ENCODE measurements at places on chromosomes 3 and 15.

DNA sequence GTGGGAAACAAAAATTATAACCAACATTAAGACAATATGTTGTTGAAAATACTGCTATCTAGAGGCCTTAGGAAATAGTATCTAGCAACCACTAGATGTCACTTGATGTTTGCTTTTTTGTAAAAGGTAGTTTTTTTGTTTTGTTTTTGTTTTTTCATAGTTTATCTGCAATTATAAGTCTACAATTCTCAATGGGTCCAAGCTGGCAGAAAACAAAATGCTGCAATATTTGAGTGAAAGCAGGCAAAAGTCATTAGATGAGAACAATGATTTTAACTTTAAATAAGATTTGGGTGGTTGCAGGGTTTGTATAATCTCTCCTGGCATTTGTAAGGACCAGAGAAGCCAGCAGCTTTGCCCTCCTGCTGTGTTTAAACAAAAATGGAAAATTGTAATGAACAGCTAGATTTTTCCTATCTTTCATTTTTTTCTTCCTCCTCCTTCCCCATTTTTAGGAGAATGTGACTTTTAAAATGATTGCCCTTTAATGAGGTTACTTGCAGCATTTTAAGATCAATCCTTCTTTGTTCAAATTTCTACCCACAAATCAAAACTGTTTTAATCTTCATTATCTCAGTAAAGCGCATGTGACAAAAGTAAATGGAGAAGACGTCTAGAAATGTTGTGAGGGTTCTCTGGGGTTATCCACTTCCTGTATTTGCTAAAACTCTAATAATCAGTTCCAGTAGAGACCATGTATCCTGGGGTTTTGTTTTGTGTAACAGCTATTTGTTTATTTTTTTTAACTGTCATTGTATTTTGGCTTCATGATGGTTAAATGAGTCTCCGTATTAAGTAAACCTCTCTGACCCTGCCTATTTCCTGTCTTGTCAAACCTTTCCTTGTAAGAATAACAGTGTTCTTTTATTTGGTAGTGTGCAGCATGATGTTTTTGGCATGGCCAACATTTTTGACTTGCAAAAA is 27.3 kb downstream of the DUT start:
- no peak for DNase-seq

- DNase-seq: no peak
These were observed 18.2 kb upstream of the JMJD7 start for GRCh38 chr15:41809526-41810220.

- no peak for DNase-seq
These were observed 123.7 kb upstream of the CLSTN2 start for GRCh38 chr3:139811331-139811730.

DNA sequence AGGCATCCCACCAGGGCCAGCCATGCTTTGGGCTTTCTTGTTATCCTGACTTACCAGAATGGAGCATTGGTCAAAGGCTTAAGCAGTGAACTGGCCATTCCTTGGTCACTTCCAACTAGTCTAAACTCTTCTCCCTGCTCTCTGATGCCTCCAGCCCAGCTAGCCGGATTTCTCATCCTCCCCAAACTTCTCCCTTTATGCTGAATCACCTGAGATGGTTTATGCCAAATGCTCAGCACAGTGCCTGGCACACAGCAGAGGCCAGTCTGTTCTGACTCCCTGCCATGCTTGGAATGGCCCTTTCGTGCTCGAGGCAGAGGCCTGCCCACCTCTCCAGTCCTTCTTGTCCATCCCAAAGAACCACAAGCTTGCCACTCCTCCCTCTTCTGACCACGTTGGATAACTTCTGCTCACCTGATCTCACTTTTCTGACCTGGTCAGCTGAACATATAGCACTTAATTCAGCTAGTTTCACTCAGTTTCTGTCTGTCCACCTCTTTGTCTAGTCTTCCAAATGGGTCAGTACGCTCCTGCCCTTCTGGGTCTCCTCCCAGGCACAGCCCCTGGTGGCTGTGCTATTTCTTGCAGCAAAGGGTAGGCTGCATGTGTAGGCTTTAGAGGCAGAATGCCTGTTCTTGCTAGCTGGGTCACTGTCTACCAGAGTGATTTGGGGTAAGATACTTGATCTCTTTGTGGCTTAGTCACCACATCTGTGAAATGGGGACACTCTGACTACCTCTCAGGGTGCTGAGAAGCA is 2.2 kb upstream of the RBP1 start:
- no peak for DNase-seq

GRCh38 chr3:127764841-127765362 is 57.4 kb downstream of the MGLL start:
- DNase-seq: no peak

- DNase-seq: no peak
These were observed 36.2 kb upstream of the FILIP1L start for GRCh38 chr3:100150473-100150872.

- DNase-seq: no peak
These were observed 46.3 kb downstream of the POLR2M start for GRCh38 chr15:57752840-57753239.

DNA sequence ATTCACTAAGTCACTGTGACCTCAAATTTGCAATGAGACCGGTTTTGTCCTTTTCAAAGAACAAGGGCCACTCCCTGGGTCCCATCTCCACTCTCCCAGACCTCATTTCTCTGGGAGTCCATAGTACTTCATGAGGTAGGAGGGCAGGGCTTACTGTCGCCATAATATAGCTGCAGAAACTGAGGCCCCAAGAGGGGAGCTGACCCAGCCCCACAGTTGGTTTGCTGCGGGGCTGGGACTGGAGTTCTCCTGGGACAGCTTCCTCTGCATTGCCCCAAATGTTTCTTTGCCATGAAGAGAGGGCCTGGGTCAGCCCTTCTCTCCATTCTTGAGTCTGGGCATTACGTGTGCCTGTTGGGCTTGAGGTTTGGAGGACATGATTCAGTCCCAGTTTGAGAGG is 60.1 kb downstream of the ITGA11 start:
- no peak for DNase-seq

DNA sequence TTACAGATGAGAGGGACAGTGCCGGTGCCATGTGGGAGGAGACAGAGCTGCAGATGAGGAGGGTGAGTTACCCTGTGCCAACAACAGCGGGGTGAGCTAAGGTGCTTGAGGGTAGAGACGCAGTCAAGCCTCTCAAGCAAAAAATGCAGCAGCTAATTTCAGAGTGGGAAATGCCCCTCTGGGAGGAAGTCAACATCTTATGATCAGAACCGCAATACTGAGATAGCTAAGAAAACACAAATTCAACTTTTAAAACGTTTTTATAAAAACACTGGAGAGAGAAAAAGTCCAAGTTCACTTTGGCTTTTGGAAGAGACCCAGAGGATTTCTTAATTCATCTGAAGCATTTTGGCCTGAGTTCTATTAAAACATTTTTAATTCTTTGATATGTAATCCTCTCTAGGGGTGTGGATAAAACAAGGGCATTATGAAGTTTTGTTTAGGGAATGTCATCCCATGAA is 319.2 kb downstream of the SLC9A9 start:
- DNase-seq: no peak

GRCh38 chr15:66715181-66715624 is 13.2 kb downstream of the SMAD6 start:
- no peak for DNase-seq

DNA sequence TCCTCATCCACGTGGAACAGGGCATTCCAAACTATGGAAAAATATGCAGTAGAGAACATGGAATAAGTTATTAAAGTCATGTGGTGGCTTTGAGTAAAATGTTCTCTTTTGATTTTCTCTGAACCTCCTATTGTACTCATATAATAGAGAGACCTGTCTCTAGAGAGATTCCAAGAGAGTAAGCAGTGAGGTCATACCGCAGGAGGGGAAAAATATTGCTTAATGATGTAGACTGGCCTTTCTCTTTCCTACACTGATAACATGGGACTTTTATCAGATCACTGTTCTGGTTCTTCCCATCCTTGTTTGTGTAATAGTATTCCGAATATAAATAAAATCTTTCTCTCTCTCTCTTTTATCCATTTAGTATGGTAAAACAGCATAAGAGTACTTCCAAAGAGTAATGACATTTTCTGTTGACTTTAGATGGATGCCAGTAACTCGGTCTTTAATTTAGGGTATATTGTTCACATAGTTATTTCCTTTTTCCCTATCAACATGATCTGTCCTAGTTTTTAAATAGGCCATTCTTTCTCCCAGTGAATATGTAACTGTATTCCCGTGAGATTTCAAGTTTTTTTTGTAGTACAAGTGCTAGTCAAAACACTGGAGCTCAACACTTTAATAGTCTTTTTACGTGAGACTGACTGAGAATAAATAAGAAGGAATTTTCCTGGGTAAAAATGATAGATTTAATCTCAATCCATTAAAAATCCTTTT is 814.0 kb upstream of the LMCD1 start:
- no peak for DNase-seq

DNA sequence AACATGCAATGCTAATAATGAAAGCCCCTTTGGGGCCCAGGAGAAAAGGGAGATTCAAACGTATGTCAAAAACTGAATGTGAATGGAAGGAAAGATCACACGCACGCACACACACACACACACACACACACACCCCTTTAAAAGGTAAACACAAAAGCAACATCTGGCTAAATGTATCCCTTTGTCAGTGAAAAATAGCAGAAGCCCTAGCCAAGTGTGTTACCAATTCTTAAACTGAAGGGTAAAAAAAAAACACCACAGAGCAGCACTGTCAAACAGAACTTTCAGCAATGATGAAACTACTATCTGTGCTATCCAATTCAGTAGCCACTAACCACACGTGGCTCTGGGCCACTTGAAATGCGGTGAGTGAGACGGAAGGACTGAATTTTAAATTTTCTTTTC is 4.9 kb downstream of the RFTN1 start:
- no peak for DNase-seq

- DNase-seq: peak; percentile 80
These were observed 1.3 kb downstream of the GNAT1 start for GRCh38 chr3:50192689-50193141.

- DNase-seq: no peak
These were observed 5.2 kb upstream of the RAD18 start for GRCh38 chr3:8968375-8968882.

DNA sequence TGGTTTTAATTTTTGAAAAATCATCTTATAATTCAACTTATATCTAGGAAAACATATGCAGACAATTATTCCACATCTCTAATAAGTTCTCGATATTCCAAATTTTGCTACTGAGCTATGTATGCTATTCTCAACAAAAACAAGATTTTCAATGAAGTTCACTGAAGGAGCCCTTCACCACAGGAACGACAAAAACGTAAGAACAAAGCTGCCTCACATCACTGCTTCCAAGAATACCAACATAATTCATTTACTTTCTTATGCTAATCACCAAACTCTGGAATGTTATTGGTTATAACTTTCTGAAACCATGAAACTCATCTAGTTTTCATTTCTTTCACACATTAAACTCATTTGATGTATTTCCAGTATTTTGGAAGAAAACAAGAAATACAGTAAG is 49.7 kb downstream of the GNB4 start:
- DNase-seq: no peak

GRCh38 chr15:59516655-59517461 is 78.9 kb downstream of the FAM81A start:
- DNase-seq: no peak

DNA sequence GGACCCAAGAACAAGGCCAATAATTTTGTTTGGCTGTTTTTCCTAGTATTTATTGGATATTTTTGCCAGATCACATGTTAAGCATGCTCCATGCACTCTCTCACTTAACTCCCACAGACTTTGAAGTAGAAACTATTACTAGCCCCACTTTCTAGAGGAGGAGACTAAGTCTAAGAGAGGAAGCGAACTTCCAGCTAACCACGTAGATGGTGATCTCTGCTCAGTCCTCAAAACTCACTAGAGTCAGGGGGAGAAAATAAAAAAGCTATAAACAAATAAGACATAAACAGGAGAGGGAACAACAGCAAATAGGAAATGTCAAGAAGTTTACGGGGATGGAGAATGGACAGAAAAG is 481.0 kb upstream of the PROK2 start:
- no peak for DNase-seq

GRCh38 chr15:74901612-74902063 is 5.0 kb downstream of the FAM219B start:
- peak; percentile 45 for DNase-seq

- no peak for DNase-seq
These were observed 14.7 kb downstream of the RARRES1 start for GRCh38 chr3:158717576-158717975.

DNA sequence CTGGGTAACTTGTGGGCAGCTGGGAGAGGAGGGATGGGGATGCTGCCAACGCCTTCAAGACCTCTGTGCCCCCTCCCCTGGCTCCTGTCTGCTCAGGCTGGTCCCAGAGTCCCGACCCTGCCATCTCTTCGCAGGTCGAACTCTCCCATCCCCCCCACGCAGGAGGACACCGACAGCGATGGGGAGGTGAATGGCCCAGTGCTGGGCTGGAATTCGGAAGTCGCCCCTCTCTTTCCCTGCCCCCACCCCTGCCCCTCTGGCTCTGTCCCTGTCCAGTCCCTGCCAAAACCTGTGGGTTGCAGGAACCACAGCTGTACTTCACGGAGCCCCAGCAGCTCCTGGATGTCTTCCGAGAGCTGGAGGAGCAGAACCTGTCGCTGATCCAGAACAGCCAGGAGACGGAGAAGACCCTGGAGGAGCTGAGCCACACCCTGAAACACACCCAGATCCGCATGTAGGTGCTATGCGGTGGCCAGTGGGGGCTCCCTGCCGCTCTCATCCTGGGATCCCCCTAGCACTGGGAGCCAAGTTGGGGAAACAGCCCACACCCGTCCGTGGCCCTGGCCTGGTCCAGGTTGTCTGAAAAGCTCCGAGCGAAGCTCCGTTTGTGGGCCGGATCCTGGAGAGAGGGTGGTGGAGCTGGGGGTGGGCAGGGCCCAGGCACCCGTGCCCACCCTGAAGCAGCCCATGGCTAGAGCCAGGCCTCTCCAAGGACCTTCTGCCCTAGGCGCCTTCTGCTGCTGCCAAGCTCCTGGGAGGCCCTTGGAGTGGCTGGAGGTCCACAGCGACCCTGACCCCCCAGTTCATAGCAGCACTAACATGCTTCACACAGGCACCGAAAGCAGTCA is 28.7 kb downstream of the CFAP100 start:
- DNase-seq: no peak

GRCh38 chr15:68651916-68652525 is 73.2 kb downstream of the CORO2B start:
- DNase-seq: no peak

GRCh38 chr3:30611613-30612436 is 5.4 kb downstream of the TGFBR2 start:
- no peak for DNase-seq

- no peak for DNase-seq
These were observed 88.9 kb upstream of the CBLB start for GRCh38 chr3:105957722-105958121.

- DNase-seq: no peak
These were observed 50.1 kb downstream of the HCN4 start for GRCh38 chr15:73318463-73319351.

DNA sequence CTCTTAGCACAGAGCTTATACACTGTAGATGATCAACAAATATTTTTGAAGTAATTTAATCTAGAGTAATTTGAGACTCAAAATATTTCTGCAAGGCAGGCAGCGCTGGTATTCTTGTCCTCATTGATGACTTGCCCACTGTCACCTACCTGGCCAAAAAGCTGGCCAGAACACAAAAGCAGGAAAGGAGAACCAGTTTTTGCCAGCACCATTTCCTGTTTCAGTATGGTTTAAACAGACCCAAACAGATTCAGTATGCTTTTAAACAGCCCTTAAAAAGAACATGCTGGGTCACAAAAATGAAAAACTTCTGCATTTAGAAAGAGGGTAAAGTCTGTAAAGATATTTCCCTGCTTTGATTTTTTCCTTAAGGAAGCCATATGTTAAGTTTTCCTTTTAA is 42.3 kb upstream of the ZNF280D start:
- DNase-seq: no peak

GRCh38 chr15:64731805-64732151 is 43.6 kb downstream of the RBPMS2 start:
- no peak for DNase-seq

- no peak for DNase-seq
These were observed 31.3 kb upstream of the ST3GAL6 start for GRCh38 chr3:98731720-98732285.
